Putamen (tissue), 1 donor: ENCODE measurements at places on chromosomes 4 and X.
A peak's percentile ranks its signal among the peaks of the same experiment; 100 is the strongest.

- DNase-seq, result no peak
Observed at GRCh38 chr4:40744218-40744617, 5.5 kb upstream of the NSUN7 start.

GRCh38 chr4:79599691-79600090 is 191.7 kb upstream of the GK2 start:
- DNase-seq, result no peak

DNA sequence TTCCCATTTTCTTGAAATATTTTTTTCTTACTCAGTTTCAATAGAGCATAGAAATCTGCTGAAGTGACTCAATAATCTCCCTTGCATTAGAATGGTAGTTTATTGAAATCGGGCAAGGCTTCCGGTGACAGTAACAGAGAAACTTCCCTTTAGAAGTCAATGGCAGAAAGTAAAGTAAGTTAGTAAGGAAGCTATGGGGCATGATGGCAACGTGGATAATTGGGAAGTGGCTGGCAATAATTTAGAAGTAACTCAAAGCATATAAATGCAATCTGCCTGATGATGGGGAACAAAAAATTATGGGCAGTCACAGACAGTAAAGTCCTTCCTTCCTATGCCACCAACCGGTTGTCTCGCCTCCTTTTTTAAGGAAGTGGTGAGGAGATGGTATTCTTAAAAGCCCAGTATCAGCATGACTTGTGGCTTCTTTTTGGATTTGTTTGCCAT is 7.6 kb downstream of the CYBB start:
- no peak for DNase-seq

GRCh38 chr4:25031077-25031621 is 403 bp upstream of the LGI2 start:
- no peak for DNase-seq

- DNase-seq, result no peak
Observed at GRCh38 chr4:41532882-41533281, 5.1 kb upstream of the LIMCH1 start.

- DNase-seq, result no peak
Observed at GRCh38 chr4:60938621-60939020, 261.5 kb upstream of the ADGRL3 start.

- peak; percentile 36 for DNase-seq
Observed at GRCh38 chr4:38101563-38101962, 141.4 kb downstream of the PTTG2 start.

GRCh38 chr4:67393699-67394281 is 151.5 kb downstream of the CENPC start:
- peak; percentile 27 for DNase-seq

DNA sequence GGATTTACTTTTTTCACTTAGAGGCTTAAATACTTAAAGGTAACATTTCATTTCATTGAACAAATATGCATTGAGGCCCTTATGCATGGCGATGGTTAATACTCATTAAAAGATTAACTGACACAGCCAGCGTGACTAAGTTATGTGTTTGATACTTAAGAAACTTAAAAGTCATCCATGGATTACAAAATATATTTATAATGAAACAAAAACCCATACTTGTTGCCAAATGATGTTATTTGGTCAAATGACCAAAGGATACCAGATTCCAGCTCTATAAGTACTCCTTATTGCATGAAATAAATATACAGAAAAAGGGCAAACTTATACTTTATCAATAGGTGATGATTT is 26.7 kb downstream of the ZNF330 start:
- no peak for DNase-seq

- no peak for DNase-seq
Observed at GRCh38 chr4:1501754-1502500, 95.7 kb upstream of the NKX1-1 start.

DNA sequence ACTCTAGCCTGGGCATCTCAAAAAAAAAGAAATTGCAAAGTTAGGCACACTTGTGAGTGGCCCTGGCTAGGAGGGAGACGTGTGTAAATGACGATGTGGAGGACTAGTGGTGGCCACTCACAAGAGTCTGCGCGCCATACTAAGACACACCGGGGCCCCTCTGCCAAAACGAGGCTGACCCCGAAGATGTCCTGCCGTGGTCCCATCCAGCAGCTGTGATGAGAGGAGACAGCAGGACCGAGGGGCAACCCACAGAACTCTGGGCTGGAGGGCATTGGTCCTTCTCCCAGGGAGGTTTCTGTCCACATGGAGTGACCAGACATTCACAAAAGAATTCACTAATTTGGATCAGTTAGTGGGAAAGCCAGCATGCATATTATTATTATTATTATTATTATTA is 47.4 kb downstream of the NOP14 start:
- DNase-seq, result no peak

DNA sequence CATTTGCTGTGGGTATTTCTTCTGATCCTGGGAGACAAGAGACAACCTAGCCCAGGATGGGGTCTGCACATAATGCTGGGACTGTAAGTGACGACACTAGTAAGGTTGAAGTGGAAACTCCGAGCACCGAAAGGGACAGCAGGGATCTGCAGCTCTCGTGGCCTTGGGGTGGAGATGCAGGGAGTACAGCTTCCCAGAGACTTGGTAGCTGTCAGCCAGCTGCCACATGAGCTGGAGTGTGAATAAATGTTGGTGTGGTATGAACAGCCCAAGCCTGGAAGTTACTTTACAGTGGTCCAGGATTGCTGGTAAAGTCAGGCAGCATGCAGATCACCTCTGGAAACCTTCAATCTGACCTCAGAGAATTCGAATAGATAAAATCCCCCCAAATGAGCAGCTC is 97.6 kb downstream of the FAM193A start:
- no peak for DNase-seq

GRCh38 chrX:80335062-80335830 is 85.0 kb upstream of the TENT5D start:
- DNase-seq, result no peak

DNA sequence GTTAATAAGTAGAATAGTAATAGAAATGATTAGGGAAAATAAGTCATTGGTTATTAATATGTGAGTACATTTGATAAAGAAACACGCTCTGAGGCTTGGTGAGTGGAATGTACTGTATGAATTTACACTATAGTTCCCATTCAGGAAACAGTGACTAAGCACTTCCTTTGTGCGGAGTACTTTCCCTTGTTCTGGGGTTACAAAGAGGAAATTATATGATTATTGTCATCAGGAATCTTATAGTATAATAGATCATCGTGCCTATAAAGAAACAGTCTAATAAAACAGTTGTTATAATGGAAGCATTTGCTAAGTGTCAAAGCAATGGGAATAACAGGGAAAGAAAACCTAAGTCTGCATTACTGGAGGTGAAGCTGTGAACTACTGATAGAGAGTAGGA is 138.0 kb downstream of the RPA4 start:
- no peak for DNase-seq

- DNase-seq, result no peak
Observed at GRCh38 chrX:151984328-151984727, 9.9 kb upstream of the GABRE start.

DNA sequence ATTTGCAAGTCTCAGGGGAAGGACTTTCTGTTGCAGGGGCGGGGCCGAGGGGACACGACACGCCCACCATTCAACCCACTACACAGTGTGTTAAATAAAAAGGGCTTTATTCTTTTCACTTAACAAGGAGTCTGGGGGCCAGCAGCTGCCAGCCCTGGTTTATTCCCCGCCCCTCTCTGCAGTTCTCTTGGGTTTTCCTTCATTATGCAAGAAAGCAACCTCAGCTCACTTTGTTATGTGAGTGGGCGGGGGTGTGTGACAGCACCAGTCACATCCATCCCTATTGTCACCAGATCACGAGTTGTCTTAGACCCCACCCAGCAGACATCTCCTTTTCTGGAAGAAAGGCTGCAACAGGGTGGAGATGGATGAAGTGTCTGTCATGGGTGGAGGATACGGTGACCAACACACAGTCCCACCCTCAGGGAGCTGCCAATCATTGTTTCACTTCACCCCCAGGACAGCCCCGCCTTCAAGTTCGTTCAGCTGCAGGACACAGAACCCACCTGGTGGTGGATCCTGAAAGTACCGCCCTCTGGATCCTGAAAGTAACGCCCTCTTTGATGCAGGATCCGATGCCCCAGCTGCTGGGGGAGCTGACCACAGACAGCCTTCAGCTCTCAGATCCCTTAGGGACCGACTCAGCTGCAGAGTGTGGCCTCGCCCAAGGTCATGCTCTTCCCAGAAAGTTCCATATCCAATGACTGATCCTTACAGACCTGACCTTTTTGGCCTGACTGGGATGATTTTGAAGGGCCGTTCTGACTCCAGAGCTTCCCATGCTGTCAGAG is 79.6 kb downstream of the SMIM20 start:
- no peak for DNase-seq

- DNase-seq, result no peak
Observed at GRCh38 chr4:67106861-67107460, 438.3 kb downstream of the CENPC start.

- DNase-seq, result no peak
Observed at GRCh38 chr4:173482330-173482931, 47.6 kb downstream of the HAND2 start.

DNA sequence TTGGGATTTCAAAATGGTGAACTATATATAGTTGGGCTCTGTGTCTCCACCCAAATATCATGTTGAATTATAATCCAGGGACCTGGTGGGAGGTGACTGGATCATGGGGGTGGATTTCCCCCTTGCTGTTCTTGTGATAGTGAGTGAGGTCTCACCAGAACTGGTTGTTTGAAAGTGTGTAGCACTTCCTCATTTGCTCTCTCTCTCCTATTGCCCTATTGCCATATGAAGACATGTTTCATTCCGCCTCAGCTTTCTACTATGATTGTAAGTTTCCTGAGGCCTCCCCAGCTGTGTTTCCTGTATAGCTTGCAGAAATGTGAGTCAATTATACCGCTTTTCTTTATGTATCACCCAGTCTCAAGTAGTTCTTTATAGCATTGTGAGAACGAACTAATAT is 545.6 kb downstream of the TRAM1L1 start:
- no peak for DNase-seq

DNA sequence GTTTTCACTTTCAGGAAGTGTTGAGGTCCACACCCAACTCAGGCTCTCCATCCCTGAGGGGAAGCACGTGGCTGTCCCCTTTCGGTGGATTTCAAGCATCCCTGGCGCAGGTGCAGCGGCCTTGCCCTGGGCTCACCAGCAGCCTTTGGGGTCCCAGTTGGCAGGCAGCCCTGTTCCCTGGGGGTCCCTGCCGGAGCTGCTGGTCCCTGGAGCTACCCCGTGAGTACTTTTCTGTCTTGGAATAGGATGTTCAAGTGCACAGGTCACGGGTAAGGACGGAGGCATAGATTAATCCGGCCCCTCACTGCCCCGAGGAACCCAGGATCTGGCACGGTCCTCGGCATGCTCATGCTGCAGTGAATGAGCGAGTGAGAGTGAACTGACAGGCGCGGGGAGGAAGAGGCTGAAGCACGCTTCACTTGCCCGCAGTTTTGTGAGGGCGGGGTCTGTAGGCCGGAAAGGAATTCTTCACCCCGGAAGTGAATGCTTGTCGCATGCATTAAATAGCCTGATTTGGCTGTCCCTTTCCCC is 117.2 kb upstream of the FAT1 start:
- DNase-seq, result no peak

- no peak for DNase-seq
Observed at GRCh38 chr4:152301381-152301780, 234.5 kb downstream of the FBXW7 start.

GRCh38 chr4:3834186-3834662 is 68.0 kb downstream of the ADRA2C start:
- DNase-seq, result no peak

DNA sequence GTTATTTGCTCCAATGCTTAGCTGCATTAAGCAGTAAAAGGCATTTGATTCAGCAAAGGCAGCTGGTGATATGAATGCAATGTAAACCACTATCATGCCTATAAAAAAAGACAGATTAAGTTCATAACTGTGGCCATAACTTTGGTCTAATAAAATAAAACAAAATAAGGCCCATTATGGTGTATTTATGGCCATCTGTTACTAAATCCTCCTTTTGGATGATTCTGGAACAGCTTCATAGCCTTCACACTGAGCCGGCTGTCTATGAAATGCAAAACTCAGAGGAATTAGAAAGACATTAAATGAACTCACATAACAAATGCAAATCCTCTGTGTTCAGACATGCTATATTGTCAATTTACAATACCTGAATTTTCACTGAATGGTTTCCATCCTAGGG is 223.7 kb upstream of the FAT4 start:
- no peak for DNase-seq

- DNase-seq, result no peak
Observed at GRCh38 chr4:164439037-164439436, 314.9 kb upstream of the SMIM31 start.

DNA sequence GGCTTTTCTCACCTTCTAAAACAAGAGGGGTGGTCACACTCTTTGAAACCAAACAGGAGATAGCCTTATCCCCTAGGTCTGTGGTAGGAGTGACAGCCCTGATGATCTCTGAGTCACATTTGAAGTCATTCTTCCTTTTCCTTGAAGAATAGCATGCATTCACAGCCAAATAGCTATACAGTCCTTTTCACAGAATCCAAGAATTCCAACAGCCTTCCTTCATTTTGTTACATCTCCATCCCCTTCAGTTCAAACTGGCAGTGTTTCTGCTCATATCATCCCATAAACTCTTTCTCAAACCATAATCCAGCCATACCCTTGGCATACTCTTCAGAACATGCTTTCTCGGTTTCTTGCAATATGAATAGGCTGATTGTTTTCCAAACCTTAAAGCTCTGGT is 33.3 kb upstream of the TMEM184C start:
- DNase-seq, result no peak

- no peak for DNase-seq
Observed at GRCh38 chr4:74394476-74395136, 29.7 kb downstream of the EREG start.

DNA sequence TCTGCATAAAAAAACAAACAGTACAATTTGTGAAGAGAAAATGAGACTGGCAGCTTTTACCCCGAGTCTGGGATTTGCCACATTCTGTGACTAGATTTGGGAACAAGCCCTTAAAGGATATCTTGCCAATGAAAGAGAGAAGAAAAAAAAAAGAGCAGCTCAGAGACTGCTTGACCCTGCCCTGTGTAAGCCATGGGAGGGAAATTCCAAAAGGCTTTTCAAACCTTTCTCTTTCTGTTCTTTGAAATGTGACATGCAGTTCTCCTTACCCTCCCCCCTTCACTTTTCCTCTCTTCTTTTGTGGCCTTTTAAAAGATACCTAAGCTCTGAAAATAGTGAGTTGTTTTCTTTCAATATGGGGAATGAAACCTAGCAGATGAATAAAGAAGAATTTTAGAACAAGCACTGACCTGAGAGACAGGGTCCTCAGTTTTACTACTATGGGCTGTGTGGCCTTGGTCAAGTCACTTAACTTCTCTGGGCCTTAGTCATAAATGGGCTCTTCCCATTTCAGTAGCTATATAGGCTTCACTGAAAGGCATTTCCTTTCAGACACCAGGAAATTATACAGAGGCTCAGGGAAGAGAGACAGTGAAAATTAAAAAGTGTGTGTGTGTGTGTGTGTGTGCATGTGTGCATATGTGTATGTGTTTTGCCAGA is 5.1 kb downstream of the CCDC160 start:
- no peak for DNase-seq

DNA sequence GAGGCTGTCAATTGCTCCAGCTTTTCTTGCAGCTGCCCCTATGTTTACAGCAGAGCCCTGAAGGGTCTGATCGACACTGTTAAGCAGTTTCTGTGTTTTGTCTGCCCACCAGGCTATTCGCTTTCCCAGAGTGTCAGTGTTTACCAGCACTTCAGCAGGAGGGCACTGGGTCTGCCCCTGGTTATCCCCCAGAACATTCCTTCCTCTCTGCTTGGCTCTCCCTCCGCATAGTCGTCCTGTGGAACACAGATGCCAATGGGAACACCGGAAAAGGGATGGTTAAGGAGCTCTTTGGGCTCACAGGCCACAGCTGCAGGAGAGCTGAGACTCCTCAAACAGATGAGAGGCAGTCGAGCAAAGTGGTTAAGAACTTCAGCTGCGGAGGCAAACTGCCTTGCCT is 71.3 kb upstream of the FBXW7 start:
- no peak for DNase-seq
